Activated CD8-positive, alpha-beta T cell treated with anti-CD3 and anti-CD28 coated beads, Interleukin-2, amount 10 ng/mL, durations not matched to agents 7 days and 5 days (primary cell): ENCODE measurements at places on chromosomes 11 and 22.

GRCh38 chr11:105137286-105137685 lies 2.3 kb downstream of the CARD18 start:
- no peaks in the 10 kb centered on the region for H3K27me3 ChIP-seq
- no peak overlapping the region for H3K27ac ChIP-seq
- no peak overlapping the region for H3K4me3 ChIP-seq
- H3K4me1 ChIP-seq, result no peaks in the 10 kb centered on the region
- no peaks in the 10 kb centered on the region for H3K36me3 ChIP-seq
- no peak for DNase-seq

DNA sequence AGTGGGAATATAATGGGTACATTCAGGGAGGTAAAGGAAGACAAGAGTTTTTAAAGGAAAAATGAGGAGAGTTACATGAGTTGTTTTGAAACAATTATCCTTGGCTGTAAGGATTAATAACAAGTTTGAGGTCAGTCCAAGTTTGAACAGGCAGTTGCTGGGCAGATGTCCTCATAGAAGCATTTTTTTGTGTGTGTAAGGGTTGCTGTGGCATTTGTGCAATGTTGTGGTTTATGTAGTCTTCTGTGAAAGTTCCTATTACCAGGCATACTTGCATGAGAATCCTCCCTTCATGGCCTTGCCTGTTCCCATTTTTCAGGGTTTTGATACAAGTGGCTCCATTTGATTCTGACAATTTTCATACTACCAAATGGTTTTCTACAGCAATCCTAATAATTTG lies 400.2 kb downstream of the KCNA4 start:
- H3K27ac ChIP-seq, result no peak overlapping the region
- DNase-seq, result no peak
- no peaks in the 10 kb centered on the region for H3K27me3 ChIP-seq

DNA sequence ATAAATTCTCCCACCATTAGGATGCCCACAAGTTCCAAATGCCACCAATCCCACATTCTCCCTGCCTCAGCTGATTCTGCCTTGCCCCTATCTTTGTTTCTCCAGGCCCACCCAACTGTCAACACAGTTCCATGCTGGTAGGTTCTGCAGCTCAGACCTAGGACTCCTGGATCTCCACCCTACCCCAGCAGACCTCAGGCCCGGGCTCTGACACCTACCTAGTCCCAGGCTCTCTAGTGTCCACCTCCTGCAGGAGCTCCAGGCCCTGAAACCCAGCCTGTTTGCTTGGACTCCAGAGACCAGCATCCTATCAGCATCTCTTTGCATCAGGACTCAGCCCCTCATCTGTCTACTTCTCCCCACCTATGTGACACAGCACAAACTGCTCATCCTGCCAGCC lies 86.5 kb downstream of the PDE2A start:
- no peak for DNase-seq
- no peaks in the 10 kb centered on the region for H3K36me3 ChIP-seq
- no peak overlapping the region for H3K27ac ChIP-seq
- peaks cover 58% of the 10 kb centered on the region for H3K27me3 ChIP-seq

- no peaks in the 10 kb centered on the region for H3K36me3 ChIP-seq
- peaks cover 2% of the 10 kb centered on the region for H3K4me1 ChIP-seq
- H3K27ac ChIP-seq, result no peak overlapping the region
- H3K4me3 ChIP-seq, result no peak overlapping the region
These were observed 6.9 kb downstream of the RBFOX2 start for GRCh38 chr22:36021606-36022153.

GRCh38 chr11:81286550-81286949 lies 1447.1 kb downstream of the FAM181B start:
- no peaks in the 10 kb centered on the region for H3K36me3 ChIP-seq
- no peak for DNase-seq
- H3K27me3 ChIP-seq, result no peaks in the 10 kb centered on the region

DNA sequence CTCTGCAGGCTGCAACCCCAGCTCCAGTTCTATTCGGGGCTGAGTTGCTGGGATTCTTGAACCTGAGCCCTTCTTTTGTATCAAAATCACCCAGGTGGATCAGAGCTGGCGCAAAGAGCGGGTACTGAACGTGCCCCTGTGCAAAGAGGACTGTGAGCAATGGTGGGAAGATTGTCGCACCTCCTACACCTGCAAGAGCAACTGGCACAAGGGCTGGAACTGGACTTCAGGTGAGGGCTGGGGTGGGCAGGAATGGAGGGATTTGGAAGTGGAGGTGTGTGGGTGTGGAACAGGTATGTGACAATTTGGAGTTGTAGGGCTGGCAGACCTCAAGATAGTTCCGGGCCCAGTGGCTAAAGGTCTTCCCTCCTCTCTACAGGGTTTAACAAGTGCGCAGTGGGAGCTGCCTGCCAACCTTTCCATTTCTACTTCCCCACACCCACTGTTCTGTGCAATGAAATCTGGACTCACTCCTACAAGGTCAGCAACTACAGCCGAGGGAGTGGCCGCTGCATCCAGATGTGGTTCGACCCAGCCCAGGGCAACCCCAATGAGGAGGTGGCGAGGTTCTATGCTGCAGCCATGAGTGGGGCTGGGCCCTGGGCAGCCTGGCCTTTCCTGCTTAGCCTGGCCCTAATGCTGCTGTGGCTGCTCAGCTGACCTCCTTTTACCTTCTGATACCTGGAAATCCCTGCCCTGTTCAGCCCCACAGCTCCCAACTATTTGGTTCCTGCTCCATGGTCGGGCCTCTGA lies 3.8 kb downstream of the FOLR1 start:
- H3K27ac ChIP-seq, result no peak overlapping the region
- no peaks in the 10 kb centered on the region for H3K36me3 ChIP-seq
- DNase-seq, result no peak
- H3K27me3 ChIP-seq, result peaks cover 3% of the 10 kb centered on the region

DNA sequence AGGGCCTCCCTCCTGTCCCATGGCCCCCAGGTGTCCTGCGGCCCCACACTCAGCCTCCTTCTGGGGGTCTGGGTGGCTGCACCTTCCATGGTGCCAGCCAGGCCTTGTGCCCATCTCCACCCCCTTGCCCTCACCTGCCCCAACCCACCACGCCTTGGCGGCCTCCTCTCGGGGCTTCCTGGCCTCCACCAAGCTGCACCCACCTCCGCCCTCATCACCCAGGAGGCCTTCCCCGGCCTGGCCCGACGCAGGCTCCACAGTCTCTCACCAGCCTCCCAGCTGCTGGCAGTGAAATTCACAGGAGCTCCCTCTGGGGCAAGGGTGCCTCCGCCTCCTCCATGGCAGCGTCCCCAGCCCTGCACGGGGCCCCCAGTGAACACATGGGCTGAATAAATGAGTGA lies 35.9 kb upstream of the WNT7B start:
- H3K4me3 ChIP-seq, result peak overlapping the region; percentile 81
- H3K36me3 ChIP-seq, result no peaks in the 10 kb centered on the region
- H3K4me1 ChIP-seq, result peaks cover 12% of the 10 kb centered on the region
- no peak for DNase-seq

DNA sequence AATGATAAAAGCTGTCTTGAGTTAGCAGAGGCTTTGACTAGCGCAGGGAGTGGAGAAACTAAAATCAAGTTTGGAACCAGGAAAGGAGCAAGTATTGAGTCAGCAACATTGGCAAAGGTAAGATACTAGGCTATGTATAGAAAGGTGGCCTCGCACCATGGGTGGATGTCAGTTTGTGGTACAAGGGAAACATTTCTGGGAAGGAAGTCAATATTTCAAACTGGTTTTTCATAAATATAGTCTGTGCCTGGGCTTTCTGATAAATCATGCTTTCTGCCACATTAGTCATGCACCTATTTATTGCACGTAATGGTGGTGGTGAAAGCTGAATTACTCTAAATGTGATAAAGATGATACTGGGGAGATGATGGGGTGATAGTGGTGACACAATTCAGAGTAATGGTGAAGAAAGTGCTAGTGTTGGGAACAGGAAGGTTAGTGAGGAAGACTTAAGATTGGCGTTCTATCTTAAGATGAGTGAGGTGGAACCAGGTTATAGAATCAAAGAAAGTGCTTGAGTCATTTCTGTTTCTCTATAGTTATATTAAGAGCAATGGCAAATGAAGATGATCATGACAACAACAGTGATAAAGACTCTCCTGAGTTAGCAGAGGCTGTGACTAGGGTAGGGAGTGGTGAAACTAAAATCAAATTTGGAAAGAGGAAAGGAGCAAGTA lies 729.0 kb downstream of the FAM181B start:
- H3K4me3 ChIP-seq, result no peak overlapping the region
- H3K27me3 ChIP-seq, result no peaks in the 10 kb centered on the region
- H3K4me1 ChIP-seq, result peaks cover 4% of the 10 kb centered on the region
- no peak for DNase-seq
- no peak overlapping the region for H3K27ac ChIP-seq
- no peaks in the 10 kb centered on the region for H3K36me3 ChIP-seq

DNA sequence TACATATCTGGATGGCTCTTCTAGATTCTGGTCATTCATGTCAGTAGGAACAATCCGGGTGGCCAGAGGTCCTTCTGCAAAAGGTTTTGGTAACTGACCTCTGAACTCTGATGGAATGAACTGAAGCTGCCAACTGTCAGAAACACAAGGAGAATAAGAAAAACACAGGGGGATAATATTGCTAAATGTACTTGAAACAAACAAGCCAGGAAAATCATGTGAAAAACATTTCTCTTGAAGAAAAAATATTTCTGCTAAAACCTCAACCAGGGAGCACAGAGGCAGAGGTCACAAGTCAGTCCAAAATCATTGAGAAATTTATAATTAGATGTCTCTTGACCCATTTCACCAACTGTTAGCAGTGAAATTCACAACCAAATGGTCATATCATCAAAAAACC lies 35.2 kb downstream of the ALG9 start:
- H3K36me3 ChIP-seq, result peaks cover 46% of the 10 kb centered on the region
- peaks cover 18% of the 10 kb centered on the region for H3K4me1 ChIP-seq
- H3K4me3 ChIP-seq, result no peak overlapping the region
- DNase-seq, result no peak

DNA sequence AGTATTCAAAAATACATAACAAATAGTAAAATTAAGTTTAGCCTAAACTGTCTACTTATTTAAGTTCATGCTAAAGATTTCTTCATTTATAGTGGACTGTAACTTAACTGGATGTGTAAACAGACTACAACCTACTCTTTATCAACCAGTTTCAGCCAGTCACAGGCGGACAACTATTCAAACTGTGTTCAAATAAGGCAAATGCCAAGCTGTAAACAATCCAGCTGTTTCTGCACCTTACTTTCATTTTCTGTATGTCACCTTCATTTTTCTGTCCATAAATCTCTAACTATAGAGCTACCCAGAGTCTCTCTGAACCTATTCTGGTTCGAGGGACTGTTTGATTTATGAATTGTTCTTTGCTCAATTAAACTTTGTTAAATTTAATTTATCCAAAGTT lies 992.8 kb downstream of the DLG2 start:
- H3K4me1 ChIP-seq, result no peaks in the 10 kb centered on the region
- DNase-seq, result no peak
- H3K27ac ChIP-seq, result no peak overlapping the region
- no peak overlapping the region for H3K4me3 ChIP-seq

DNA sequence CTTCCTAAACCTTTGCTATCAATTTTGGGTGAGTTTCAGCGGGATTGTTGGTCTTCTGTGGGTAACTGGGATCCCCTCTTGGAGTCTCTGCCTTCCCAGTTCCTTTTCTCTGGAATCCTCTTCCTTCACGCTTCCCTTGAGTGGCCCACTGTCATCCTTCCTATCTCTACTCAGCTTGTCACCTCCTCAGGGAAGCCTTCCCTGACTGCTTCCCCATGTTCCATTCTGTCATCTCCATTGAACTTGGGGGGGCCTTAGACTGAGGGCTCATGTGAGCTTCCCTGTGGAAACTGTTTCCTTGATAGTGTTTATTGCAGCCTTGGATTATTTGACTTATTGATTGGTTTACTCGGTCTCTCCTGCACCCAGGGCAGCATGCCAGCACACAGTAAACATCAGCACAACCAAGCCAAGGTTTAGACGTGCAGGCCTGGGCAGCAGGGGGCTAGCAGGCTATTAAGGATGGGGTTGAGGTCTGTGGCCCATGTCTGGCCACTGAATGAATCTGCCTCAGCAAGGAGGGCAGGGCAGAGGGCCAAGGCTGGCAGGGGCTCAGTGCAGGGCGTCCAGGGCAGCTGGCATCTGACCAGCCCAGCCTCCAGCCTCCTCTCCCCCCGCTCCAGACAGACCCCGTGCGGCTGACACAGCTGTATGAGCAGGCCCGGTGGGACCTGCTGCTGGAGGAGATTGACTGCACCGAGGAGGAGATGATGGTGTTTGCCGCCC lies 7.2 kb downstream of the TRPT1 start:
- no peak for DNase-seq
- H3K4me3 ChIP-seq, result no peak overlapping the region
- H3K27ac ChIP-seq, result no peak overlapping the region
- peaks cover 5% of the 10 kb centered on the region for H3K4me1 ChIP-seq
- no peaks in the 10 kb centered on the region for H3K27me3 ChIP-seq

- H3K27ac ChIP-seq, result no peak overlapping the region
- H3K27me3 ChIP-seq, result peaks cover 4% of the 10 kb centered on the region
- no peak overlapping the region for H3K4me3 ChIP-seq
- no peak for DNase-seq
These were observed 203.5 kb upstream of the E2F8 start for GRCh38 chr11:19444231-19444630.

DNA sequence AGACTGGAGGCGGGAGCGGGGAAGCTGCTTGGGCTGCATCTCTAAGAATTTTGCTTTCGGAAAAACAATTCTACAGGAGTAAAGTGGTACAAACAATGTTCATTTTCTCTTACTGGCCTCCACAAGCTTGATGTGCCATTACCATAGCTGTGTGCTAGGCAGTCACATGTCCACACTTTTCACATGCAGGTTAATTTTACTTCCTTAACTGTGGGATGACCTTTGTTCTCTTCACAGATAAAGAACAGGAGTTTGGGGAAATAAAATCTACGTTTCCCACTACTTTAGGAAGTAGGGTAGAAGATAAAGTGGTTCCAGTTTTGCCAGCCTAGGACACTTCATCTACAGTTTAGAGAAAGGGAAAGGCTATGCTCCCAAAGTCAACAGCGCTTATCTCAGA lies 327.2 kb upstream of the NARS2 start:
- H3K27me3 ChIP-seq, result peaks cover 4% of the 10 kb centered on the region
- H3K4me3 ChIP-seq, result no peak overlapping the region
- no peak for DNase-seq
- no peaks in the 10 kb centered on the region for H3K36me3 ChIP-seq
- no peaks in the 10 kb centered on the region for H3K4me1 ChIP-seq

DNA sequence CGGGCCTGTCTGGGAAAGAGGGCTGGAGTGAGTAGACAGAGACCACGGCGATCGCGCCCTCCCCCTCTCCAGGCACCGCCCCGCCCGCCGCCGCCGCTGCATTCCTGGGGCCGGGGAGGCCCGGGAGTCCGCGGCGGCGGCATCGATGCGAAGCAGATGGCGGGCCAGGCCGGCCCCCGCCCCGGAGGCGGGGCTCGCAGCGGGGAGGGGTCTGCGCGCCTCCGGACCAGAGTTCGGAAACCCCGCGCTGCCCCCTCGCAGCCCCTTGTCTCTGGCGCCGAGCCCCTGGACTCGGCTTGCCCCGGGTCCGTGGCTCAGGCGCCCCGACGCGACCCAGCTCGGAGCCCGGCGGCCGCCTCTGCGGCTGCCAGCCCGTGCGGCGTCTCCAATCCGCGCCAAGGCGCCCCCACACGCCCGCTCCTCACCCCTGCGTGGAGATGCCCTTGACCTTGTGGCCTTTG lies 1.3 kb downstream of the SCARF2 start:
- H3K36me3 ChIP-seq, result no peaks in the 10 kb centered on the region
- DNase-seq, result no peak
- peaks cover 20% of the 10 kb centered on the region for H3K4me1 ChIP-seq
- no peak overlapping the region for H3K27ac ChIP-seq
- no peak overlapping the region for H3K4me3 ChIP-seq
